ENCODE measurements at places on chromosomes 5 and 9.

- DNase-seq = no peak
Measured at GRCh38 chr5:7867260-7867659, 1.6 kb downstream of the FASTKD3 start.

DNA sequence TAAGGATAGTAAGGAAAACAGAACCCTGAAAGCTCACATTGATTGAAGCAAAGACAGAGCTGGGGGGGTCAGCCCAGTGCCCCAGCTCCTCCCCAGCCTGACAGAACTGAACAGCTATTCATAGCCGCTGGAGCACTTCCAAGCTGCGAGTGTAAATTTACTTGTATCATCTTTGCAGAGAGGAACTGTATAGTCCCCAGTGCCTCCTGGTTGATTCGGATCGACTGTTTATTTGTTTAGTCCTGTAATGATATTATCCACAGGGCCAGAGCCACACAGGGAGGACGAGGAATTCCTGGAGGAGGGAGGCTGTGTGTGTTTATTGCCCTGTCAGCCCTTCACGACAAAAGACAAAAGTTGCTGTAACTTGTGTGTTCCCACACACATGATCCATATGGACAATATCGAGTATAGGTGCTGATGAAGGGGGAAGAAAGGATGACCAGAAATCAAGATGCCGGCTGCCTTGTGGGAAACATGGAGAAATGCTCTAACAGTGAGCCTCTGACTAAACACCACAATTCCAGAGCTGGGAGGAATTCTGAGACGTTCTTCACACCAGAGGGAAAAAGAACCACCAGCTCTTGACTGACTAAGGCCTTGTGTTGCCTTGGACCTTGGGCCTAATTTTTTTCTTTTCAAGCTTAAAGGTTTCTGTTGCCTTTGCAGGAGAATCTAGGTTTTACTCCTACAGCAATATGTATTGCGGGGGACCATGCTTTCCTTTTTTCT is 31.1 kb downstream of the FOXD1 start:
- DNase-seq = no peak

DNA sequence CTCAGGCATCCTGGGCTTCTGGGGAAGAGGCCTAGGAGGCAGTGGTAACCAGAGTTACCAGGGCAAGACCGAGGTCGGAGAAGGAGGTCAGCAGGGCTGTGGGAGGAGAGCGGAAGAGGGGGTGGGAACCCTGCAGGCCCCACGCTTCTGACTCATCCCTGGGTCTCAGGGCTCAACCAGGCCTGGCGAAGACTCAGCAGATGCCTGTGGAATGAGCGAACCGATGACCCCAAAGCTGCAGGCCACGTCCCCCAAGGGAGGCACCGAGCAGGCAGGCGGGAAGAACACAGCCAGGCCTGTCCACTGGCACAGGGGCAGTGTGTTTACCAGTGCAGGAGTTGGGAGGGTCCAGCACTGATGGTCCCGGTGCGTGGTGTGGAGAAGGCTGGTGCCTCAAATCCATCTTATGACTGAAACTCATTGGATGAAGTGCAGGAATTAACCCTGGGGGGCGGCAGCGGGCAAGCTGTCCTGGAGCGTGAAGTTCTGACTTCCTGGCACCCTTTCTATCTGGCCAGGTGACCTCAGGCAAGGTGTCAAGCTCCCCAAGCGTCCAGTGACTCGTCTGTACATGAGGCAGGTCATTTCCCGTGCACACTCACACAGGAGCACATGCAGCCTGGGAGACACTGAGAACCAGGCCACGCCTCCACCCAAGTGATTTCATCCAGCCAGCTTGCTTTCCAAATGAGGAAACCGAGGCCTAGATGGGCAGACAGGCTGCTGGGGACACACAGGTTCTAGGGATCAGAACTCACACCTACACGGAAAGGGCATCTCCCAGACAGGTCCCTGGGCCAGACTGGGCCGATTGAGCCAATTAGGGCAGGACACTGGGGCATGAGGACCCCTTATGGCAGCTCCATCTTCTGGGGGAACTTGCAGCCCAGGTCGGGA is 69.1 kb downstream of the ADAMTS2 start:
- no peak for DNase-seq

DNA sequence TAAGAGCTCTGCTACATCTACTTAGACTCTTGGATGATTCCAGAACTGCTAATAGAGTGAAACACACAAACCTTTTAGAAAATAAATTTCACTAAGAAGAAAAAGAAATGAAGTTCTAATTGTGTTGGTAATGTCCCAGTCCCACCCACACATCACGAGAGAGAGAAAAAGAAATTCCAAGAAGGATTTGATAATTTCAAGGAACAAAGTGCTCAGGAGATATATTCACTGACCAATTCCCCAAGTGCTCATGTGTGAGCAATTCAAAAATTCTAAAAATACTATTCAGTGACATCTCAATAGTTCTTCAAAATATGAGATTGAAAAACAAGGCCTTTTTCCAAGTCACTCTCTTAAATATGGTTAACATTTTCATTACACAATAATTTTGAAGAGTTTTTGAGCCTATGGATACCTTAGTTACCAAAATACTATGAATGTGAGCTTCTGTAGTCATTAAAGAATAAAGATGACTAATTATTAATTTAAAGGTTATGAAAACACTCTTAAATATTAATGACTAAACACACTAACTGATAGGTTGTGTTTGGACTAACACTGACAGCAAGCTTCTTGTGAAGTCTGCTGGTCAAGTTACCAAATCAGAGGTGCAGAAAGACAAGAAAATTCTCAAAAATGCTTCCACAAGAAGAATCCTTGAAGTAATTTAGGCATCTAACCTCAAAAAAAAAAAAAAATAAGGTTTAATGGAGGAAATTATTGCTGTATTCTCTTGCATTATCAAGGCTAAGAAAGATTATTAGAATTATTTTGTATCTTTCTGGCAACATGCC is 245.3 kb downstream of the PDE4D start:
- no peak for DNase-seq

GRCh38 chr9:9231946-9232345 is 1380.9 kb downstream of the PTPRD start:
- no peak for DNase-seq

DNA sequence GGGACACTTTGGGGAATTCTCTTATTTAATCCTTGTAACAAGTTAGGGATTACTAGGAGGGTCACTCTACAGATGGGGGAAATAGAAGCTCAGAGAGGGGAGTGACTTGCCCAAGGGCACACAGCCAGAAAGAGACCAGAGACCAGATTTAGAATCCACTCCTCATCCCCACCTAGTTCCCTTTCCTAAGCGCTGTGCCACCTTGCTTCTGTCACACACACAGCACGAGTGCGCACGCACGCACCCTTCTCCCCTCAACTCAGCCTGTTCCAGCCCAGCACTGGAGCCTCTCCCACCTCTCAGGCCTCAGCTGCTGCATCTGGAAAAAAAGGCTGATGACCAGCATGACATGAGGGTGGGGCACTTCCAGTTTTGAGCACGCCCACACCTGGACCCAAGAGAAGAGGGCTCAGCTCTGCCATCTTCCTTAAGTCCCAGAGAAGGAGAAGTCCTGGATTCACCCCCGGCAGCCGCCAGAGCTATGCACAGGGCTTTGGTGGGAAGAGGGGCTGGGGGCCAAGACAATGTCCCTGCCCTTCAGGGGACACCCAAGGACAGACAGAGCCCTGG is 18.5 kb downstream of the NR5A1 start:
- no peak for DNase-seq

GRCh38 chr9:106796771-106797170 is 66.2 kb upstream of the ZNF462 start:
- DNase-seq = no peak

DNA sequence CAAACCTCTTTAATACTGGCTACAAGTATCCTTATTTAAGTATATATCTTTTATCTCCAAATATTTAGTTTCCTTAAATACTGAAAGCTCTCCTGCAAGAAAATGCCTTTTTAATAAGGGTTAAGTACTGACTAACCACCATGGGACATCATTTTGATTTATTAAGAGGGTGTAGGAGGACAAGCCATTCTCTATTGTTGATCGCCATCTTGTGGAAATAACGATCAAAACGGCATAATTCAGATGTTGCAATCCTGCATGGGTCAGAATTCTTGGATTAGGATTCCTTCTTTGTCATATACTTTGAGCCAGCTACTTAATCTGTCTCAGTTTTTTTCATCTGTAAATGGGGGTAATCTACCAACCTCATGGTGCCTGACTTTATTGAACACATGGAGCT is 28.7 kb upstream of the C5orf46 start:
- peak; percentile 21 for DNase-seq

GRCh38 chr9:132754236-132754635 is 84.0 kb downstream of the GTF3C4 start:
- no peak for DNase-seq

DNA sequence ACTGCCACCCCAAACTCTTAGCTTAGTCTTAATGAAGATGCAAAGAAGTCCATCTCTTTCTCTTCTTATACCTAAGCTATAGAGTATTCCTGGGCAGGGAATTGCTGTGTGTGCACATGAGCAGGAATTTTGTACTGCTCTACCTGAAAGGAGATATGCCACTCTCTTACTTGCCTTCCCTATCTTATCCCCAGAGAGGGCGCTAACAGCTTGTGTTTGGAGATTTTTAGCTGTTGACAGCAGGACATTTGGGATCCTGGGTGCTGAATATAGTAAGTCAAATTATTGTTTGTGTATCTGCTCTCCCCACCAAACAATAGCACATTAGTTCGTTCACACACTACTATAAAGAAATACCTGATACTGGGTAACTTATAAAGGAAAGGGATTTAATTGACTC is 159.5 kb downstream of the GABRG2 start:
- DNase-seq = no peak

DNA sequence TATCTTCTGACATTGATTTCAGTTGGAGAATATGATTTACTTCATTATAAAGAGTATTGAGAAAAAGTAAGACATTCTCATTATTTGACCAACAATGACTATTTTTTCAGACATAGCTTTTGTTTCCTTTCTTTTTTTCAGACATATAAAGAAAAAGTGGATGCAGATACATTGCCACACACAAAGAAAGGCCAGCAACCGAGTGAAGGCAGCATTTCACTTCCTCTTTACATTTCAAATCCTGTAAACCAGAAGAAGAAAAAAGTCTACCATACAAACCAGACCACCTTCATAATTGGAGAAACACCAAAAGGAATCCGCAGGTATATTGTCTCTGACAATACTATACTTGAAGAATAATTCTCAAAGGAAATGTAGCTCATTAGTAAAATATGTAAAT is 128.9 kb downstream of the ERCC6L2 start:
- DNase-seq = no peak

DNA sequence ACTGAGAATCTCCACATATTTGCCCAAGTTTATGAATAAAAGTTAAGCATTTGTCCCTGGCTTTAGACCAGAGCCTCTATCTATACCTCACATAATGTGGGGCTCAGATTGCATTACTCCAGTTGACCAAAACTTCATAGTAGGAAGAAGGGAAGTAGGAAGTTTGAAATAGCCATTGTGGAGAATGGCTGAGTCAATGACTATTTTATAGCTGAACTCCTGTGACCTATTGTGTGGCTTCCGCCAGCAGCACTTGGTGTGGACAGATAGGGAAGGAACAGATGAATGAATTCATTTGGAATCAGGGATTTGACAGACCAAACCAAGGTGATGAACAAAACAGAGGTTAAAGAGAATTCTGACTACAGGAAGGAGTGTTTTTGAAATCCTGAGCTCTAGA is 92.9 kb upstream of the LPAR1 start:
- DNase-seq = no peak

DNA sequence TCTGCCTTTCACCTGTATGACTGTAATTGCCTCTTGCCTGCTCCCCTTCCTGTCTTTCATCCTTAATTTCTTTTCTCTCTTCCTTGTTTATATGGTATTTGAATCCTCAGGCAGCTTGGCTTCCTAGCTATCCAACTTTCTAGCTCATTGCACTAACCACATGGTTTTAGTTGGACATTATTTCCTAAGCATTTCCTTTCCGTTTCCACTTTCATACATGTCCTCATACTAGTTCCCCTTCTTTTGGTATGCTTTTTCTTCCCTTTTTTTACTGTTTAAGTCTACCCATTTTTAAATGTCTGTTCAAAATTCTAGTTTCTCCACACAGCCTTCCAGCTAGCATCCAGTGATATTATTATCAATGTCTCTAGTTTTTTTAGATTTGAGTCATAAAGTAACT is 6.6 kb downstream of the CWC27 start:
- DNase-seq = no peak

DNA sequence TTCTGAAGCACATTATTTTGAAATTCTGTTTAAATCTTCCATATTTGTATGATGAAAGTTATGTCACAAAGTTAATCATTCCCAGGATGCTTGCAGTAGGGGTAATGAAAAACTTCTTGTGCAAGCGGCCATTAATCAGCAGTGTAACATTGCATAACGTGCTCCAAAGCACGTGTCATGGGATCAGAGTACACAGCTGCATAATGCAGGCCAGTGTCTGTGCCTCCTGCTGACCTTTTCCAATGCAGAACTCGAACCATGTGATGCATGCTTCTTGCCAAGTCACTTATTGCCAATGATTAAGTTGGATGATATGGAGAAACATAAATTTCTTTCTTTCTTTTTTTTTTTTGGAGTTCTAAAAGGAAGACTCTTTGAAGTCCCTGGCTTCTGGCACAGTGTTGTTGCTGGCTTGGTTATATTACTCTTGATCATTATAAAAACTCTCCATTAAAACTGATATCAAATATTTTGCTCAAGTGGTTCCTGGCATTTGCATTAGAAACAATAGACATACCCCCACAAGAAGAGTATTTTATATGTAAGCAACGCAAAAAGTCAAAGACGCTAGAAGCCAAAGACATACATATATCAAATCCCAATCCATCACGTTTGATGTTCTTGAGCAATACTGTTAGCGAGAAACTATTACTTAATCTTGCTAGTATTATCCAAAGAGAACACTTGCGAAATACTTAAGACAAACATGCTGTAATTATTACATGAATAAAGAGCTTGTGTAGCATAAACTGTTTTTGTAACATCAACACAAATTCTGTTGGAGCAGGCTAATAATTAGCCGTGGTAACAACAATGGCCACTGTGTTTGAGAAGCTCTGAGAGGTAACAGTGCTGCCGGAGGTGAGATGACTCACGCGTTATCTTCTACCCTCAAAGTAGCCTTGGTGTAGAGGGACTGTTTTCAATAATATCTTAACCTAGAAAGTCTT is 164.2 kb downstream of the AUH start:
- no peak for DNase-seq

- DNase-seq = no peak
Measured at GRCh38 chr9:33430942-33431341, 16.5 kb downstream of the AQP3 start.

GRCh38 chr5:56993241-56993640 is 41.3 kb upstream of the MIER3 start:
- no peak for DNase-seq

- no peak for DNase-seq
Measured at GRCh38 chr9:132162764-132163456, 1.1 kb downstream of the NTNG2 start.

DNA sequence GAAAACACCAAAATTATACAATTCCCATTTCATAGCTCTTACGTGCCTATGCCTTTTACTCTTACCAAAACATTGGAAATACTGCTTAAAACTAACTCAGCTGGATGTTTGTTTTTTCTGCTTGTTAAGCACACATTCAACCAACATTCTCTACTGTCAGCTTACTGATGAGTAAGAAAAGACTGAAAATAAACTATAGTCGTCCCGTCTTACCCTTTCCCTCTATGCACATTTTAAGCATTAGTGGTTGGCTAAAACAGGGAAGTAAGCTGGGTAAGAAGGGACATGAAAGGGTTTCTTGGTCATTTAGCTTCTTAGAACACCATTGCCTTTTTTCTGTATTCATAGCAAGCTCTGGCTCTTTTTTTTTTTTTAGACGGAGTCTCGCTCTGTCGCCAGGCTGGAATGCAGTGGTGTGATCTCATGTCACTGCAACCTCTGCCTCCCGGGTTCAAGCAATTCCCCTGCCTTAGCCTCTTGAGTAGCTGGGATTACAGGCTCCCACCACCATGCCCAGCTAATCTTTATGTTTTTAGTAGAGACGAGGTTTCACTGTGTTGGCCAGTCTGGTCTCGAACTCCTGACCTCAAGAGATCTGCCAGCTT is 232.1 kb upstream of the PCSK5 start:
- no peak for DNase-seq
